ENCODE measurements at places on chromosomes 2 and 18. TPM values are rescaled to one million over a fixed set of nuclear protein-coding genes. Genes with fewer than 3 reads are reported as not detected.

Gene ST8SIA3
- not detected for total RNA-seq

DNA sequence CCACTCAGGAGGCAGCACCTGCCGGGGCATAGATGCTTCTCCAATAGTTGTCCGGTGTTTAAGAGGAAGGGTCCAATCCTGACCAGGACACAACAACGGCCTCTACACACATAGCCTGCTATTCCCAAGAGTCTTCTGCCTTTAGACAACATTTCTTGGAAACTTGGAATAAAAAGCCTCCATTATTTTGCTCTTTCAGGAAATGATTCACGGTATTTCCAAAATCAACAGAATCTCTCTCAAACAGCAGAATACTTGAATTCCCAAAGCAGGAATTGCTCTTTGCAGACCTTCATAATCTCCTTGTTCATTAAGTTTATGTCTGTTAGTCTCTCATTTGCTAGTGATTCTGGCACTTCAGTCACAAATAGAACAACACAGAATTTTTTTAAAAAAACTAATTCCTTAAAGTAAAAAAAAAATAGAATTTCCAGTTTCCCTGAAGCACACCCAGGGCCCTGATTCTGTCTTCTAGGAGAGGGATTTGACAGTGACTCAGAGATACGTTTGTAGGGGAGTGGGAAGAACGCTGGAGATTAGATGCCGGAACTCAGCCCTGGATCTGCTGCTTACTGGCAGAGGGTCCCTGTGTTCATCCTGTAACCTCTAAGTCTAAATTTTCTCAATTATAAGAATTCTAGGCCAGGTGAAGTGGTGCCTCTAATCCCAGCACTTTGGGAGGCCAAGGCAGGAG lies 74.7 kb downstream of the NAB1 start:
- DNase-seq: no peak

Gene OR6B2
- not detected for total RNA-seq

DNA sequence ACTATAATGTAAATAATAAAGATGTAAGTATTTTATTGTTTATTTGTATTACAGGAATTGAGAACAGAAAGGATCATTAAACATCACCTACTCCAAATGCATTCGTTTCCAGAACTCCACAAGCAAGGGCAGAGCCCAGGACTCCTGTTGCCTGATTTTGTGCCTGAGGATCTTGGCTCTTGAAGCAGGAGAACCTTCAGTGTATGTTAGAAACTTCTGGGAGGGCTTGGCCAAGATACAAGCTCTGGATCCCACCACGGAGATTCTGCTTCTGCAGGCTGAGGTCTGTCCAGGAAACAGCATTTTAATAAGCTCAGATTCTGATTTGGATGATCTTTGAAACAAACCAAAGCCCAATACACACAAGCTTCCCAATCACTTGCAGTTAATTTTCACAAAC lies 142.4 kb upstream of the SOX11 start:
- DNase-seq: no peak

Gene UPP2
- not detected for total RNA-seq

- no peak for DNase-seq
Observed at GRCh38 chr2:74391209-74391579, 11.1 kb upstream of the DCTN1 start.

DNA sequence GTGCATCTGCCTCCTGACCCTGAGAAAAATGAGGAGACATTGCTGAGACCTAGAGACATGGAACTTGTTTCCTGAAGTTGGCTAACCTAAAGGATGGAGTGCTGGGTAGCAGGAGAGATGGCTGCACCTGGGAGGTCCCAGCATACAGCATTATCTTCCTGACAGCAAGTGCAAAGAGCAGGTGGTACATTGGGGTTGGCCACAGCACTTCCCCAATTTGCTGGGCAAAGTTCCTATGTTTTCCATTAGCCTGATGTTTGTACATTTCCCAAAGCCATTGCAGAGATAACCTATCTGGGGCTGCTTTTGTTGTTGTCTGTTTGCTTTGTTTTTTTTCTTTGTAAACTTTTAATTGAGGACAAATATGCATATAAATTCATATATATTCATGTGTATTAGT lies 296.7 kb downstream of the HRH4 start:
- no peak for DNase-seq

Gene IL36A
- total RNA-seq: not detected

DNA sequence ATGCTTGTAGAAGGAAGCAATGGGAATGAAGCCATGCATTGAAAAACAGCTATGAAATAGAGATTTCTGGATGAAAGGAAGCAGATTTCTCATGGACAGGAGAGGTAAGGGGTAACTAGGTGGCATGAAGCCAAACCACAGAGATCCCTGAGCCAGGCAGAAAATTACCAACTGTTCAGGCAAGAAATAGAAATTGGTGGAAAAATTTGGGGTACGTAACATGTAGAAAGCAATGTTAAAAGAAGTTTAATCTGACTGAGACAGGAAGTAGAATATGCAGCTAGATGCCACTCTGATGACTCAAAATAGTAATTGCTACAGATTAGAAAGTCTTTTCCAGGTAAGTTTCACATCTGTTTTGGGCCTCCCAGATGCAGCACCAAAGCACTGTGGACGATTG lies 928.5 kb upstream of the CELF4 start:
- no peak for DNase-seq

All from ureter (tissue), 1 donor.